ENCODE measurements at places on chromosomes 11 and 22.

DNA sequence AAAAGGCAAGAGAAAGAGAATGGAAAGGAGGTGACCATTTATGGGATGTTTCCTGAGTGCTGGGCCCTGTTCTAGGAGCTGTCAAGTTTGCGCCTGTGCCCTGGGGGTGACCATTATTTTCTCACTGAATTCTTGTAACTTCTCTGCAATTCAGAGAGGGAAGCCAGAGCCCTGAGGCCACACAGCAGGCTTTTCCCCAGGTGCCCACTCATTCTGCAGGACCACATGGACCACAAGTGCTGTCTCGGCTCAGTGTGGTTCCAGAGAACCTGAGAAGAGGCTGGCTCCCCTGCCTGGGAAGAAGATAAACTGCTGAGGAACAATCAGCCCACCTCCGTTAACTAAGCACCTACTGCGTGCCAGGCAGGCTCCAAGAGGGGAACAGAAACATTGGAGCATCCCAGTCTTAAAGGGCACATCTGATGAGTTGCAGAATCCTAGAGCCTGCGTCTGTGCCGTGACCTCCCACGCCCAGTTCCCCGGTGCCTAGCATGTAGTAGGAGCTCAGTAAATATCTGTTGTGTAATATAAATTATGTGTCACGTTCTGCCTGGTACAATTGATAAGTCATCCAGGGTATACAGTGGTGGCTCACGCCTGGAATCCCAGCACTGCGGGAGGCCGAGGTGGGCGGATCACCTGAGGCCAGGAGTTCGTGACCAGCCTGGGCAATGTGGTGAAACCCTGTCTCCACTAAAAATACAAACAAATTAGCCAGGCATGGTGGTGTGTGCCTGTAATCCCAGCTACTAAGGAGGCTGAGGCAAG is 31.6 kb upstream of the CRYBB3 start:
- DNase-seq: no peak

- DNase-seq: no peak
These were observed 1.7 kb downstream of the UBQLNL start for GRCh38 chr11:5514841-5515240.

DNA sequence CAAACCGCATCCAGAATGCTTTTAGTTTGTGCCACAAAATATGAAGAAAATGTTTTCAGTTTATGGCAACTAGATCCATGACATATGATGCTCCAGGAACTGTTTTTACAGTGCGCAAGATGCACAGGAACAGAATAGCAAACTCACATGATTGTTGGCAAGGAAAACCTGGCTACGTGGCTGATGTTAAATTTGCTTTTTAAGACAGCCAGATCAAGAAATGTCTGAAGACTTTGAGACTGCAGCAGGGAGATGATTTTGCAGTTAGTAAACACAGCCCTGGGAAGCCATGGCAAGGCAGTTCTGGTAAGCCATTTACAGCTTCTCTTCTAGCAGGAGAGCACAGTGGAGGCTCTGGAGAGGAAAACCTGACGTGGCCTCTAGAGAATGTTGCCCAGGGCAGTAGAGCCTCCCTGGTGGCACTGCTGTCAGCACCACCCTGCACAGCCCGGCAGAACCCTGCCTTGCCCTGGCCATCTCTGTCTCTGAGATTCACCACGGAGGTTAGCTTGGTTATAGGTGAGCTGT is 69.8 kb upstream of the TNRC6B start:
- no peak for DNase-seq

DNA sequence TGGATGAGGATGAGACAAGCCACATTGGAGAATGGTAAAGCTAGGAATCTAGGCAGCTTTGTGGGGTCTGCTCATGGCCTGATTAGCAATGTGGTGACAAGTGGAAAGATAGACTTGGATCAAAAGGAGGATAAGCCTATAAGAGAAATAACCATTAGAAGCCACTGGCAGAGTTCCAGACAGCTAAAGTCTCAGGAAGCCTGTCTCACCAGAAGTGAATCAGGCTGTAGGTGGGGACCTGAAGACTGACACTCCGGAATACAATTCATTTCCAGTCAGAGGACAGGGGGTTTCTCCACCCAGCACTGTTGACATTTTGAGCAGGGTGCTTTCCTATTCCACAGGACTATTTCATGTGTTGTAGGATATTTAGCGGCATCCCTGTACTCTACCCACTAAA is 129.7 kb downstream of the ARHGAP42 start:
- DNase-seq: no peak

- DNase-seq: no peak
These were observed 85.5 kb upstream of the B3GAT1 start for GRCh38 chr11:134497586-134497985.

DNA sequence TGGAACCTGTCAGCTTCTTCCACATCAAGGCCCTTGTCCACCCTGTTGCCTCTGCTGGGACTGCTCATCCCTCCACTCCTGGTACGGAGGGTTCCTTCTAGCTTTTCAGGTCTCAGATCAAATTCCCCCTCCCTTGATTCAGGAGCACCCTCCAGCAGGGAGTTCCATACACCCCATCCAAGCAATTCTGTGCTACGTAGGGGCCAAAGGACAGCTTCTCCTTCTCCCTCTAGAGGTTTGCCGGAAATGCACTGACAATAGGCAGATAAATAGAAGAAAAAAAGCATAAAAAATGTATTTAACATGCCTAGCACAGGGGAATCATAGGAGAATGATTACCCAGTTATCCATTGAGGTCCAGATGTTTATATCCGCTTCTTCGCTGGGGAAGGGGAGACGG is 3.3 kb upstream of the CARD10 start:
- DNase-seq: no peak

- no peak for DNase-seq
These were observed 16.7 kb downstream of the PHLDA2 start for GRCh38 chr11:2912498-2912897.

DNA sequence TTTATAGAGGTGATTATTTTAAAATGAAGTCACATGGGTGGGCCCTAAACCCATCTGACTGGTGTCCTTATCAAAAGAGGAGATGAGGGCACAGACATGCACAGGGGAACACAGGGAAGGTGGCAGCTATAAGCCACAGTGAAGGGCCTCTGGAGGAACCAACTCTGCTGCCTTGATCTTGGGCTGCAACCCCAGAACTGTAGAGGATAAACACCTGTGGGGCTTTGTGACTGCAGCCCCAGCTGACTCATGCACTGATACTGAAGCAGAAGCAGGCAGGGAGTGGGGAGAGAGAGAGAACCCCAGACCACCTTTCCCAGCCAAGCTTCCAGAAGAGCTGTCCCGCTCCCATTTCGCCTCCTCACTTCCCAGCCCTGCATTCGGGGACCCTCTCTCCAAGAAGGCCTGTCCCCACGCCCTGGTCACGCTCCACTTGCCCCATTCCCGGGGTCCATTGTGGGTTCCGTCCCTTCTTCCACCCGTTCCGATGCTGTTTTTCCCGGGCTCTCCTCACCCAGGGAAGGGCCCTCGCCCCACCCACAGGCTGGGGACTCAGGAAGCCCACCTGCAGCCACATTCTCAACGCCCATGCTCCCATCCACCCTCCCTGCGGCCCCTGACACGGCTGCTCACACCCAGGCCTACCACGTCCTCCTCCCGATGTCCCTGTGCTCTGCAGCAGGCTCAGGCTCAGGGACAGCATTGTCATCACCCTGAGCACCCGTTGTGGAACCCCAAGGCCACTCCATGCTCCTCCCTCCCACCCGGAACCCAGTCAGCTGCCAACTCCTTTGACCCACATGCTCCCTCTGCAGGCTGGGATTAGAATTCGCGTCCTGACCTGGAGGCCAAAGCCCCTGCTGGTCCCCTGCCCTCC is 90.8 kb upstream of the SHANK2 start:
- DNase-seq: no peak

- DNase-seq: no peak
These were observed 26.3 kb downstream of the C11orf96 start for GRCh38 chr11:43968719-43969118.

GRCh38 chr11:11534981-11535380 is 86.8 kb downstream of the GALNT18 start:
- DNase-seq: no peak
